Stimulated activated CD4-positive, alpha-beta T cell treated with anti-CD3 and anti-CD28 coated beads, TNF-alpha, amount 100 ng/mL, for 48 hours (primary cell): ENCODE measurements at places on chromosomes 5 and 9.

GRCh38 chr9:79408200-79408599 is 163.6 kb upstream of the TLE4 start:
- no peak for DNase-seq

DNA sequence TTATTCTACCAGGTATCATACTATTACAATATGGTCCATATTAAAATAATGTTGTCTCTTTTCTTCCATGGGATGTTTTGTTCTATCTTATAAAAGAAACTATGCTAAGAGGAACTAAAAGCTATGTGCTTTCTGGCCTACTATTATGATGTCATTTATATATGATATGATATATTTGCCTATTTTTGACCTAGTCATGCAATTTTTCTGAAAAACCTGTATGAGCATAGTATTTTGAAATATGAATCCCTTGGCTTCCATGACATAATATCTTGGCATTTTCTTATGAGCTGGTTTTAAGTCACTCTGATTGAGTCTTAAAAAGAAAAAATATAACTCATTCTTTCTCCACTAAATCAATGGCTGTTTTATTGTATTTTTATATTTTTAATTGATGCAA is 60.7 kb downstream of the MAN2A1 start:
- DNase-seq = no peak

- no peak for DNase-seq
Observed at GRCh38 chr5:124477062-124477461, 269.4 kb downstream of the ZNF608 start.

DNA sequence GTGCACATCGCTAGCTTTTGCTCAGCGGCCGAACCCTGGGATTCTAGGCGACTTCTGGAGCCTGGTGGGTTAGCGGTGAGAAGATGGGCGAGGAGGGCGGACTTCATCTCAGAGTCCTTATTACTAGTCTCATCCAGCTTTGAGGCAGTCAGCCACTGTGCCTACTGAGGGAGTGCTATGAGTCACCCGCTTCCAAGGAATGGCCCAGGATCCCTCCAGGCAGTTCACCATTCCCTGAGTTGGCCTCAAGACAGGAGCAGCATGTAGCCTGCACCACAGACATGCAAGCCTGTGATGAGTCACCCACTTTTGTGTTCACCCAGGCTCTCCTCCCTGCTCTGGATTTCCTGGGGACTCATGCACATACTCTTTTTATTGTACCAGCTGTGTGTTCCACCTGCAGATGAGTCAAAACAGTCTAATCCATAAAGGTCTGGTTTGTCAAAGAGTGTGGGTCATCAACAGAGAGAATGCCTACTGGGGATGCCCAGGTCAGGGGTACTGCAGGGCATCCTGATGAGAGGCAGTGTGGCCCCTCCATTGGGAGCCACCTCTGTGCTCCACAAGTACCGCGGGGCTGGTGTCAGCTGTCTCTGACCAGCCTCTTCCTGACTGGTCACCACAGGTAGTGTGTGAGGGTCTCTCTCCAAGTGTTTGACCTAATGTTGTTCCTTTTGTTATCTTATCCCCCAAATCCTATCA is 20.2 kb downstream of the SLC22A5 start:
- DNase-seq = no peak

DNA sequence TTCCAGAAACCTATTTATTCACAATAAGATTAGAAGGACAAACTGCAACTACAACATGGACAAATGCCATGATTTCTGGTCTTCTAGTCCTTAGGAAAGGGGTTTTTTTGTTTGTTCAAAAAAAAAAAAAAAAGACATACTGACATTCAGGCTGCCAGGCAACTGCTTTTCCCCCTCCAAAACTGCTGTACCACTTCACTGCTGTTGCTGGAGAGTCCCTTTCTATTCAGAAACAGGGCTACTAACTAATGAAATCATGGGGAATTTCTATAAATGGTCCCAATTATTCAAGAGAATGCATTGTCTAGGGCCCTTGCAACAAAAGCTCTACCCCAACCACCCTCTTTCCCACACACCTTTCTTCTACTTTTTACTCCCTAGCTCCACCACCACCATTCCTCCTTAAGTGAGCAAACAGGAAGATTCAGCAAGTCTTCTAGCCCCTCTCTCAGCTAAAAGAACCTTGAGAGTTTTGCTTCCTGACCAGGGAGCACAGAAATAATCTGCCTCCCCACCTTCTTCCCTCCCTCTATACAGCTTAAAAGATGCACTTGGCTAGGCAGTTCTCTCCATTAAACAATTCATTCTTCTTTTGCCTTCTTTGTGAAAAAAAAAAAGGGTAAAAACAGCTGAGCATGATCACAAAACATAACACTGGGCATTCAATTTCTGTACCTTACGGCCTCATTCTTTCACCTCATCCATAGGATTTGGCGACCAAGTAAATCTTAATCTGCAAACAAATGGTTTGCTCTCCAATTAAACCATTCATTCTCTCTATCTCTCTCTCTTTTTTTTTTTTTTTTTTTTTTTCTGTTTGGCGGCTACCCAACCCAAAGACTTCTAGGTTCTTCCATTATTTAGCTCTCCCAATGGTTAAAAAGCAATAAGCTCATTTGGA is 13.8 kb downstream of the ZNF608 start:
- no peak for DNase-seq

- DNase-seq = no peak
Observed at GRCh38 chr9:134315716-134316448, 10.4 kb upstream of the RXRA start.

- no peak for DNase-seq
Observed at GRCh38 chr5:57780306-57780960, 297.8 kb upstream of the ACTBL2 start.

GRCh38 chr5:174527916-174528540 is 196.4 kb upstream of the MSX2 start:
- no peak for DNase-seq

GRCh38 chr9:112404508-112404932 is 24.6 kb downstream of the HSDL2 start:
- no peak for DNase-seq

DNA sequence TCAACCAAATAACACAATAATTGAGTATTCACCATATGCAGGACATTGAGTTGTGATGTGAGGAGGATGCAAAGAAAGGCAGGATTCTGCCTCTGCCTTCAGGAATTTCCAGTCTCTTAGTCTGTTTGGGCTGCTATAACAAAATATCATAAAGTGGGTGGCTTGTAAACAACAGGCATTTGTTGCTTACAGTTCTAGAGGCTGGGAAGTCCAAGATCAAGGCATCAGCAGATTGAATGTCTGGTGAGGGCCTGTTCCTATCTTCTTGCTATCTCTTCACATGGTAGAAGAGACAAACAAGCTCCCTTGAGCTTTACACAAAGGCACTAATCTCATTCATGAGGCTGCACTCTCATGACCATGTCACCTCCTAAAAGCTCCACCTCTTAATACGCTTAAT is 360.7 kb downstream of the ARHGEF28 start:
- DNase-seq = no peak

DNA sequence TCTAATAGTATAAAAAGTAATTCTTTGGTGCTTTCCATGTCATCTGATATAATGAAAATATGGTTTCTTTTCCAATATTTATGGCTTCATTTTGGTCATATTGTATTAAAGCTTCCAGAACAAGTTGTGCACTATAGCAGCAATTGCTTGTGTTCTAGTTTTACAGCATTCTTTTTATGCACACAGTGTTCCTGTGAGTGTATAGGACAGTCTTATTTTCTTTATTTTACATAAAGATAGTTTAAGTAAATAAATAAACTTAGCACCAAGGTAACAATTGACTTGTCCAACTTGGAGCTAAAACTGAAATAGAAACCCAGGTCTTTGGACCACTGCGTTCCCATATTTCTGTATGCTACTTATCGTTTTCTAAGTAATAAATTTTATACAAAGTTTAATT is 38.9 kb downstream of the ATG10 start:
- no peak for DNase-seq

DNA sequence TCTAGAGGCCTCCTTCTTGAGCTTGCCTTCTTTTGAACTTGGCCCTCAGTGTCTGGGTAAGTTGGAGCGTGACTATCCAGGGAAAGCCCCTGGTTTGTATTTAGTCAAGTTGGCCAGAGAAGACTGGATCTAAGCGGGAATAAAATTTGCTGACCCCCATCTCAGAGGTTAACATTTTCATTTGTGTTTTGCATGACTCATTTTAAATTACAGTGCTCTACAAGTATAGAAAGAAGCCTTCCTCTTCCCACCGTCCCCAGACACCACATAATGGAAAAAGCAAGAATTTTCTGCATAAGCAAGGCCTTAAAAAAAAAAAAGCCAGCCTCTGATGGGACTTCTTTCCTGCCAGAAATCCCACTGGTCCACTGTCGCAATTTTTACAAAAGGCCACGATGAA is 27.2 kb downstream of the PIK3R1 start:
- no peak for DNase-seq

DNA sequence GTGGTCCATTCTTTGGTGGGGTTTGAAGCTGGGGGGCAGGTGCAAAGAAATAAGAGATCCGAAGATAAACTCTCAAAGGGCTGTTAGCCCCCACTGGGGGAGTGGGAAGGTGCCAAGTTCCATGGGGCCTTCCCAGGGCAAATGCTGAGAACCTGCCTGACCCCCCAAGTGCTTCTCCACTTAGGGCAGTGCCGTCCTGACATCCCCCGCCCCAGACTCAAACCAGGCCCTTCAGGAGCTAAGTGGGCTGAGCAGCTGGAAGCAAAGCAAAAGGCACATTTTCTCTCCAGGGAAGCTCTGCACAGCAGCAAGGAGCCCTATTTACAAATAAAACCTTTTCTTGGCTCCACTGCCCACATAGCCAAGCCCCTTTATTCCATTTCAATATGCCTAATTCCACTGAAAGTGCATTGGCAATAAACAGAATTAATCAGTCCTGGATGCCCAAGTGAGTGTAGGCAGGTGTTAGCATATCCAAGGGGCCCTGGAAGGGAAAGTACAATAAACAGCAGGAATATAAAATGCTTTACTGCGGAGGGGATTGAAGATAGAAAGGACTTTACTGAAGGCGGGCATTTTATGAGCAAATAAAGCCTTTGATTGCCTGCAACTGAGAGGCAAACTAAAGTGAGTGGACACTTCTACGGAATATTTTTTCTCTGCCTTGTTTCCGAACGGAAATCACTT is 44.6 kb downstream of the WHRN start:
- no peak for DNase-seq

DNA sequence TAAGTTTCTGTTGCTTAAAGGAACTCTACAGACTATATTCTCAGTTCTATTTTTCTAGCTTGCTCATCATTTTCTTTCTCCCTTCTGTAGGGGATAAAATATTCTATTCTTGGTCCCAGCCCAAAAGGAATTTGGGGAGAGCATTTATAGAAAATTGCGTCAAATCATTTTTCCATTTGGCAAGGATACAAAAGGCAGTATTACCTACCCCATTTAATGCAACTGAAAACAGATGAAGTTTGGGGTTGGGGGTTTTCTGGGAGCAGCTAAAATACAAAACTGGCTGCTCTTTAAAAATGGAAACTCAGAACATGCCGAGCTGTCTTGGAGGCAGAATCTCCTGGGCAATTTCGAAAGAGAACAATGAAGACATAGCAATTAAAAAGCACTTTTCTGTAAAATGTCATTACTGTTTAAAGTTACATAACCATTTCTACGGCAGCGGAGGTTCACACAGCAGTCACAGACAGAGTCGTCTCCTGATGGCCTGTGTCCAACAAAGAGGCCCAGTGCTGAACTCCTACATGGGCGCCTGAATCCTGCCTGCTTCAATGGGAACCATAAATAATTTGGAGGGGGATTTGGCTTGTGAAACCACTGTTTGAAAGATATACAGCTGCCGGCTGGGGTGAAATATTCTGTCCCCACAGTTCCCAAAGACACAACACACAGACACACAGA is 152.4 kb downstream of the BRINP1 start:
- no peak for DNase-seq

DNA sequence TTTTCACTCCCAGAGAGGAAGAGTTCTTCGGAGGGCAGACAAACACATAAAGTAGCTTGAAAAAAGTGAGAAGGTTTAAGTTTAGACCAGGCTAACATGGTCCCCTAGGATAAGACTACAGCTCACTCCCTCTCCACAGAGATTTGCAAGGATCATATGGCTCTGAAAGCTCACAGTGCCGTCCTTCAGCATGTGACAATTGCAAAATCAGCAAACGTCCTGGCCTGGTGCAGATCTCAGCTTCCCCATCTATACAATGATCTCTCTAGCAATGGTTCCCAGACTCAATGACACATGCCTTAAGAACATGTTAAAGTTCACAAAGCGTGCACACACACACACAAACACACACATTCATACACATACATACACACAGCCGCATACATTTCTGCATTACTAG is 327.6 kb downstream of the ACTL7B start:
- no peak for DNase-seq
